ENCODE measurements at places on chromosomes 3 and 15.

DNA sequence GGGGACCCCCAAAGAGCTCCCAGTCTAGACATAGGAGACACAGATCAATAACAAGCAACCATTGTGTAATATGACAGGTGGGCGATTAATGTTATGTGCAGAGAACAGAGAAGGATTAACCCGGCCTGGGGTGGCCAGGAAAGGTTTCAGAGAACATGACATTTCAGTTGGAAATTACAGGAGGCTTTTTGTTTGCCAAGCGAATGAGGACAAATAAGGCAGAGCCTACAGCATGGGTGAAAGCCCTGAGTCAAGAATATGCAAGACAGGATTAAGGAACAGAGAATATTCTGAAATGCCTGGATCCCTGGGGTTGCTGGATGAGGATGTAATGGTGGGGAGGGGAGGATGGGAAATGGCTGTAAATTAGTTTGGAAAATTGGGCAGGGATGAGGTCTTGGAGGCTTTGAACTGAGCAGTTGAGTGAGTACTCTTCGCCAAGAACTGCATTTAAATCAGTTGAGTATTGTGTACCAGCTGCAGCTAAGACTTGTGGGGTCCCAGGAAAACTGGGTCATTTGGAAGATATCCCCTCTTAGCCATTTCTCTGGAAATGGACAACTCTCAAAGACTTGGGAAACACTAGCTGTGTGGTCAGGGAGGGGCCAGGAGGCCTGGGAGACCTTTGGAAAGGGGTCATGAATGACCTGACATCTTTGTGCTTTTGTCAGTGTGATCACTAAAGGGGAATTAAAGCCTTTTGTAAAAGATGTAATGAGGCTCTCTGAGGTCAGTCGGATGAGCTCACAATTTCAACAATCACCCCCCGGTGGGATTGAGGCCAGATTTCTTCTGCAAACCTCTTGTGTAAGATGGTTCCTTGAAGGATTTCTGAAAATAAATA, 198.6 kb upstream of the NR2E3 start:
- no peak for DNase-seq

DNA sequence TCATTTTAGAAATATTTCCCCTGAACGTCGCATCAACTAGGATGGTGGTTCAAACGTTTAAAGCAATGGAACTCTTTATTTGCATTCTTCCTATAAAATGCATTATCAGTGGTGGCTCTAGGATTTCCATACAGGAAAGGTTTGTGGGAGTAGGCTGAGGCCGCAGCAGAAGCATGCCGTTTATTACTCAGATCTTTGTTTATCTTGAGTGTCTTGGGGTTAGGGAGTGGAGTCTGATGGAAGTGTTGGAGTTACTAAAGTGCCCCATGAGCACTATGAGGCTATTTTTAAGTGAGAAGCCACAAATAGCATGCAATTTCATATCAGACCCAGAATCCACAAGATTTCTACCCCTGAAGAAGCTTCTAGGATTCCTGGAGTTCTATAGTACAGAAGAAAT, 26.2 kb downstream of the ATOSA start:
- DNase-seq: no peak

- DNase-seq: no peak
Observed at GRCh38 chr3:5162102-5162501, 25.4 kb upstream of the EDEM1 start.

GRCh38 chr3:48685603-48686511, at the start of gene NCKIPSD:
NCKIPSD (minus strand) TSS chr3:48685915; CDS start chr3:48685807, 108 bp downstream.
- DNase-seq: peak; percentile 93

DNA sequence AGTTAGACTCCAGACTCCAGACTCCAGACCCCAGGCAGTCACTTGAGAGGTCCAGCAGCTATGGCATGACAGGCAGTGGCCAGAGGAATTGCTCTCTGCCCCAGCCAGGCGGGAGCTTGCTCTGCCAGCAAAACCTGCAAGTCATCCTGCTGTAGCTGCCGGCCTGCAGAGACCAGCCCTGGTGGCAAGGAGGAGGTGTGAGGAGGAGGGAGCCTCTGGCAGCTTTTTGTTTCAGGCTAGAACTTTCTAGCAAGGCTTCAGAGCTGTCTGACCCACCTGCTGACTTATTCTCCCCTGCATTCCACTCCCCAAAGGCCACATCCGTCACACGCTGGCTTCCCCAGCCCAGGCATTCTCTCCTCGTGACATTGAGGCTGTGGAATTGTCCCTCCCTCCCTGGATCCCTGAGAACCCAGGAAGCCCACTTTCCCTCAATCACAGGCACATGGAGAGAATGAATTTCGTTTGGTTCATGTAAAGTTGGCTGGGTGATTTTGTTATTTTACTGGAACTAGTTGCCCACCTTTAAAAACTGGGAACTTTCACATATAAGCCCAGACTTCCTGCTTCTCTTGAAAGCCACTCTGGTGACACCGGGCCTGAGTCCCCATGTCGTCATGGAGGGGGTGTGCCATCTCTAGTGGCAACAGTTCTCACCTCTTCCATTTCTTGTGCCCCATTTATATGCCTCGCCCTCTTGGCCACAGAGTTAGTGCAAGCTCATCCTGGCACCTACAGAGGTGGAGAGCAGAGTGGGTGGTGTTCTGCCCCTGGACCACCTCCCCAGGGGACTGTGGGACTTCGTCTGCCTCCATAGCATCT, 82.7 kb downstream of the ABHD5 start:
- DNase-seq: no peak

DNA sequence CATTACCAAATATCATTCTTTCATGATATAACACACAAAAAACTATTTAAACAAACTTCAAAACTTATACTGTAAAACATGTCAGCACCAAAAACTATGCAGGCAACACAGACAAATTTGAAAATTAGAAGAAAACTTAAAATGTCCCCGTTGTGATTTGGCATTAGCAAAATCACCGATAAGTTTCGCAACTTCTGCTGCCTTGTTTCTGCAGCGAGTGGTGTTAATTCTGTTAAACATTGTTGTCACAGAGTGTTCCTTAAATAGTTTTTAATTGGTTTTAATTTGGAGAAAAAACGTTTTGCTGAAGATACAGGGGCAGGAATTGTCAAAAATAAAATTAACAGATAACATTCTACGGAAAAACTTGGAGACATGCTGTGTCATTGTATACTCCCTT, 160.6 kb downstream of the RPLP1 start:
- no peak for DNase-seq

DNA sequence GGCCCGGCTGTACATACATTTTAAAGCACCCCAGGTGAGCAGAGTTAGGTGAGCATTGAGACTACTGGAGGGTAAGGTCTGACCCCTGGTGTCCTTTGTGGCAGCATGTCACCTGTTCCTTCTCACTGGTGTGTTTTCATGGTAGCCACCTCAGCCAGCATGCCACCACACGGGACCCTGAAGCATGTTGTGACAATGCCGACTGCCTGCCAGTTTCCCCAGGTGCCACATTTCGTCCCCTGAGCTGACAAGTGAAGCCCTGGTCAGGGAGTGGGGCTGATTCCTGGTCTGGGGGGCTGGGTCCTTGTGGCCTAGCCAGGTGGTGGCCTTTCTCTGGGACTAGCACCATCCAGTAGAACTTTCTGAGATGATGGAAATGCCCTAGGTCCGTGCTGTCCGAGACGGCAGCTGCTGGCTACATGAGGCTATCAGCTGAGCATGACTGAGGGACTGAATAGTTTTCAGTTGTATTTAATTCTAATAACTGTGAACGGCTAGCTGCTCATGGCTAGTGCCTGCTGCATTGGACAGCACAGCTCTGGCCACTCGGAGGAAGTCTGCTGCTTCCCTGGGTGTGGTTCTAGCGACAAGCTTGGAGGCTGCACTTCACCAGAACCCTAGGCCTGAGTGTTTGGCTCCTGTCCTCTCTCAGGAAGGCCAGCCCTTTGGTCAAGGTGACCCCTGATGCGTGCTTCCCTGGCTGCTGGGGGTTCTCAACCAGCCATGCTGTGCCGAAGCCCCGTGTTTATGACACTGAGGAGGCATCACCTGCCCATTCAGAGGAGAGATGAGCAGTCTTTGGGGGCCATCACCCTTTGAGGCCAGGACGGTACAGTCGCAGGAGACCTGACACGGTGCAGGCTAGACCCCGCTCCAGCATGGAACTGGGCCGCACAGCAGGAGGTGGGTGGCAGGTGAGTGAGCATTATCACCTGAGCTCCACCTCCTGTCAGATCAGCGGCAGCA, 3.9 kb downstream of the C3orf22 start:
- DNase-seq: no peak

DNA sequence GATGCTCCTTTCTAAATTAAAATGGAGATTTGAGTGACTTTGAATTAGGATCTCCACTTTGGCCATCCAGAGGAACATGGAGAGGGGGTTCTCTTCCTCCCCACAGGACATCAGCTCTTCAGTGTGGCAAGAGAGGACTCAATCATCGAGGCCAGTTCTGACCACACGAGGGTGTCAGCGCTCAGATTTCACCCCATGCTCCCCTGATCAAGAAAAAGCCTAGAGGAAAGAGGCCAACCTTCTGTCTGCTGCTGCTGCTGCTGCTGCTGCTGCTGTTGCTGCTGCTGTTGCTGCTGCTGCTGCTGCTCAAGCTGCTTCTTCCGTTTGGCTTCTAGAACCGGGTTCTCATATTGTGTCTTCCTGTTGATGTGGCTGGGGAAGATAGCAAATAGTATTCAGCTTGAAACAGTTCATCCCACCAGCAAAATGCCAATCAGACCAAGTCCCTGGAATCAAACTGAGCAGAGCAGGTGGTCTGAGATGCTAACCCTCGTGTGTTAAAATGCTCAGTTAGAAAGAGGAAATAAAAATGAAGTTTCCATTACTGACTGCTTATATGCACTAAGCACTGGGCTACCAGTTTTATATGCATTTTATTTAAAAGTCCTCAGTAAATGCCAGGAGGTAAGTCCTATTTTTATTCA, 599.0 kb downstream of the MAGI1 start:
- DNase-seq: no peak

GRCh38 chr3:40304352-40304751, 5.2 kb upstream of the EIF1B start:
- DNase-seq: no peak

DNA sequence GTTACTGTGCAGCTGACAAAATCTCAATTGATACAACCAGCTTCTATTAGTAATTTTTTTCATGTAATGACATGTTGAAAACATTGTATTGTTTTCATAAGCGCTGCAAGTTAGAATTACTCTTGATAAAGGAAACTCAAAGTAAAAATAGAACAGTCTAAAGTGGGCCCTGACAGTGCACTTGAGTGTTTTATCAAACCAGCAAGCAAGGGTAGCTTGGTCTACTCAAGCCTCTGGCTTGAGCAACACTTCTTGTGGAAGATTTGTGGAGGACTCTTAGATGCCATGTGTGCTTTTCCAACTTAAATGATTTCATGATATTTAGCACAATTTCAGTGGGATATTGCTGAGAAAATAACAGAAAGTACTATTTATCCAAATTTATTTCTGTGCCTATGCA, 575.7 kb upstream of the ZNF717 start:
- no peak for DNase-seq

DNA sequence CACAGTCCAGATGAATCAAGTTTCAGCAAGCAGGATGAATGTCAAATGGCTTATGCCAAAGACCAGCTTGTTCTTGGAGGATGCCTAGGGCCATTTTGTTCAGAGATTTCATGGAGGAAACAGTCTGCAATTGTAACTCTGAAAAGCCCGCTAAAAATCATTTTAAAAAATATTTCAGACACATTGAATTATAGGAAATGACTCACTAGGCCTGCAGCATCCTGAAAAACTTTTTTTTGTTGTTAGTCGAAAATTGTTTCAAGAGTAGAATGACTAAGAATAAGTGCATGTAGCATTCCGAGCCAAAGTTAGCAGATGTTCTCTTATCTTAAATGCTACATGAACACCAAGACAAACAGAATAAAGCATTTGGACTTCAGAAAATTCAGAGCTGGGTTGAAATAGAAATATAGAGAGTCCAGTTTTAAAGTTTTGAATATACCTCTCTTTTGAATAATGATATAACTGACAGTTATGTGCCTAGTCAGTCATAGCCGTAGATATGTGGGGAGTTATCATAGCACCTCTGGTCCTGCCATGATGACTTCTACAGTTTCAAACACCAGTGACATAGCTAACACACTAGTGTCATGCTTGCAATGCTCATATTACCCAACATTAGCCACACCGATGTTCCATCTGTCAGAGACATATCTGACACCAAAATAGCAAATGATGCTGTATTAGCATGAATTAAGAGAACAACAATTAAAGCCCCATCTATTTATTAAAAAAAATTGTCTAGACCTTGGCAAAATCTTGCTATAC, 1462.8 kb upstream of the GBE1 start:
- DNase-seq: no peak

- no peak for DNase-seq
Observed at GRCh38 chr3:29319798-29320197, 38.9 kb downstream of the RBMS3 start.

GRCh38 chr3:155282385-155283091, 10.9 kb downstream of the STRIT1 start:
- no peak for DNase-seq

- no peak for DNase-seq
Observed at GRCh38 chr3:58003093-58003492, 5.1 kb upstream of the FLNB start.

DNA sequence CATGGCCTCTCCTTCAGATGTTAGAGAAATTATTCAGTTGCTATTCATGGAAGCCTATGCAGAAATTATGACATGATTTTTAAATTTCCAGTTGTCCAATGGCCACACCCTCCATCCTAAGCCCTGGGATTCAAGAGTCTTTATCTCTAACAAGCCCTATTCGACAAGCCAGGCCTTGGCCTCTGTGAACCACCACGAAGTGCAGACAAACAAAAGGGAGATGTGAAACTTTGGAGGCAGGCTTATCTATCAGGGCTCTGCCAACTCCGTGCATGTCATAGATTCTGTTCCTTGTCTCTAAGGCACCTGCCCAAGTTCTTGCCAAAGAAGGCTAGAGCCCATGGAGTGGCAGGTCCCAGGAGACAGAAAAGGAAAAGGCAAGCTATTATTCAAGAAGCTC, 212.4 kb upstream of the ADAMTS9 start:
- DNase-seq: no peak

- DNase-seq: no peak
Observed at GRCh38 chr3:145952536-145952935, 208.4 kb downstream of the PLOD2 start.

DNA sequence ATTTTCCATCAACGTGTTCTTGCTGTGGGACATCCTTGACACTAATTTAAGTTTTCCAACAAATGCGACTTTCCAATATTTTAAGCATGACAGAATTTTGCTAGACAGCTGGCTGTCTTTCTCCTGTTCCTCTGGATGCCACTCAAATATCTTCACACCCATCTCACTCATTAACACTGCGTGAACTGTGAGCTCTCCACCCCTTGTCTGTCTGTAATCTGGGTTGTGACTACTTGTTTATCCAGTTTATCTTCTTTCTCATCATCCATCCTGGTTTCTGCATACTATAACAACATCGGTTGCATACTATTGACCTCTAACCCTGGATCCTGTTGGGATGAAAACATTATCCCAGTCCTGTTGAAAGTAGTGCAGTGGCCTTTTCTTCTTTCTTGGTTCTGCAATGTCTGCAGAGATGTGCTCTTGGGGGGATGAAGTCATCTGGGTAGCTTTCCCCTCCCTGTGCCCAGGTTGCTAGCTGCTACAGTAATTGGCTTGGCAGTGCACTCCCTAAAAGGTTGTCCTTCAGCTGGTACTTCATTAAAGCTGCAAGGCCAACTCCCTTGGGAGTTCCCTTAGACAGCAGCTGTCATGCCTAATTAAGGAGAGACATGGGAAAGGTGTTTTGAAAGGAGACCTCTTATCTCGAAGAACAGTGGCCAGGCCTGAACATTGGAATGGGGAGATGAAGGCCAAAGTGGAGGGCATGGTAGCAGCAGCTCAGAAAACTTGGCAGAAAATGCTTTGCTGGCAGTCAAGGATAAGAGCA, 24.7 kb downstream of the KAT2B start:
- DNase-seq: no peak

All from stimulated activated CD4-positive, alpha-beta T cell treated with anti-CD3 and anti-CD28 coated beads, Interleukin-1b, Interleukin-23, amount 100 ng/mL, for 1 hour (primary cell).